ENCODE measurements at places on chromosomes 6 and 20.
A peak's percentile ranks its signal among the peaks of the same experiment; 100 is the strongest.

- DNase-seq: no peak
Measured at GRCh38 chr6:123925350-123925749, 121.7 kb downstream of the NKAIN2 start.

DNA sequence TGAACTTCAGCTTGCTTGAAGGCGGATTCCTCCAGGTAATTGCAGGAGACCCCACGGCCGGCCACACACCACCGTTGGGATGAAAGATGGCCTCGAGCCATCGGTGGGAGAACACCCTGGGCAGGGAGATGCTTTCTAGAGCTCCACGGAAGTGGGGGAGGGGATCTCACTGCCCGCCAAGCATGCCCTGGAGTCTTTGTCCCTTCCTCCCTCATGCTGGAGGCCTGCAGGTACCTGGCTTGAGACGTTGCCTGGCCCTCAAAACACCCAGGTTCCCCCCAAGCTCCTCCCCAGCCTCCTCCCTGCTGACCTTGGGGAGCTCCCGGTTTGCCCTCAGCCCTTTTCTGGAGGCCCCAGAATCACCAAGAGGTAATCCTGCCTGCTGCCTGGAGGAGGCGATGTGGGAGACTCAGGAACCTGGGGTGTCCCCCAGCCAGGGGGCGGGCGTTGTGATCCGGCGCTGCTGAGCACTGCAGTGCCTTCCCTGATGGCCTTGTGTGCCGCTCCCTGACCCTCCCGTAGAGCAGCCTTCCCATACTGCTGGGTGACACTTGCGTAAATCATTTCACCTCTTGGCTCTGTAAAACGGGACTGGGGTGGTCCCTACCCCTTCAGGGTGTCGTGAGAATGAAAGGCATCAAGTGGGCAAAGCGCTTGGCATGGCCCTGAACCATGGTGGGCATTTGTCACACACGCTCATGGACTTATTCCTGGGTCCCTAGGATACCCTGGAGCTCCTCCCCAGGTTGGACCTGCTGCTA lies 91.4 kb downstream of the CEBPB start:
- no peak for DNase-seq

GRCh38 chr6:36692220-36692619 lies 5.4 kb upstream of the RAB44 start:
- DNase-seq: no peak

GRCh38 chr6:17758119-17758518 lies 51.4 kb upstream of the NUP153 start:
- no peak for DNase-seq

DNA sequence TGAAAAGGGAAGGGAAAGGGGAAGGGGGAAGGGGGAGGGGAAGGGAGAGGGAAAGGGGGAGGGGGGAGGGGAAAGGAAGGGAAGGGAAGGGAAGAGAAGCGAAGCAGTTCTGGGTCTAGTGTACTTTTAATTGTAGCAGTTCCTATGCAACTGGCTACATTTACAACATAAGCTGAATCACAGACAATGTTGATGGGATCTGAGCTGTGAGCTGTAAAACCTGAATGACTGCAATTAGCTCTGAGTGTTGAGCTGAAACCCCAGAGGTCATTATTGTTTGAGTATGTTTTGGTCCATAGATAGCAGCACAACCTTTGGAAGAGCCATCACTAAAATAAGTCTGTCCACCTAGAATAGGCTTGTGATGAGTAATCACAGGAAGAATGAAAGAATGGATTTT lies 7.2 kb upstream of the ABHD12 start:
- DNase-seq: no peak

DNA sequence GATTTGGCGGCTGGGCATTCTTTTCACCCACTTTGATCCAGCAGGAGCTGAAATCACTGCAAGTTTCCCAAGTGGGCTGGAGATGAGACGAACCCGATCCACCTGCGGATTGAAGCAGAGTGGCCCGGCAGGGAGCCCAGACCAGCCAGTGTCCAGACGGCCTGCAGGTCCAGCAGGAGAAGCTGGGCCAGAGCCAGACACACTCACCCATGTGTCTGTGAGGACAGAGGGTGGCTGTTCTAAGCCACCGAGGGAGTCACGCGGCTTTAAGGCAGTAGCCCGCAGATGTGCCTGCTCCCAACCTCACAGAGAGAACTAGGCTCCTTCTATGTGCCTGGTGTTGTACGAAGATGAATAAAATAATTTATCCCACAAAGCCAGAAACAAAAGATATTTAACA lies 200.7 kb downstream of the WDR27 start:
- DNase-seq: peak; percentile 65

DNA sequence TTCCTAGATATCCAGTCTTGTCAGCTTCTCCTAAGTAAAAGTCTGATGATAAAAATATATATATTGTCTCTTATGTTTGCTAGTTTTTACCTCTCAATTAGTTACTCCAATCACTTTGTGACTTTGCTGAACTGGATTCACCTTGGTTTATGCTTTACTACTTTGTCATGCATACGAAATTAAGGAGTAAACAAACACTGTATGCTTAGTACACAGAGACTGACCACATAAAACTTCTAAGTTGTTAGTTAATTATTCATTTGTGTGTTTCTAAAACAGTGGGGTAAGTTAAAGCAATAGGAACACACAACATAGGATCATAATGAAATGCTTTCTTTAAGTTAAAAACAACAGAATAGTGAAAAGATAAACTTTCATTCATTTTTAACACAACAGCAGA lies 877.3 kb upstream of the MAP3K7 start:
- no peak for DNase-seq

DNA sequence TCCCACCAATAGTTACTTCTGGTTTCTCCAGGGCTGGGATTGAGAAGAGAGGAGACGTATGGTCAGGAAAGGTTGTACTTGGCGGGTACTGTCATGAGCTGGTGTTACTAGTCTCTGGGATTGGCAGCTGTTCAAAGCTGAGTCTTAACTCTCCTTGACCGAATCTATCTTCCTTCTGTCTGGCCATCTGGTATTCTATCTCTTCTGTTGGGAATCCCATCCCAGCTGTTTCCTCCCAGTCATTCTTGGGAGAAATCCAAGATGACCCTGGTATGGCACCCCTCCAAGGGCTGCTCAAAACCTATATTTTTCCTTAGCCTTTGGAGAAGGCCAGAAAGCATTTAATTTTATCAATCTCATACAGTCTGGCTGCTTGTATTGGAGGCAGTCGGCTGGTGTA lies 287.0 kb upstream of the CHD6 start:
- no peak for DNase-seq

DNA sequence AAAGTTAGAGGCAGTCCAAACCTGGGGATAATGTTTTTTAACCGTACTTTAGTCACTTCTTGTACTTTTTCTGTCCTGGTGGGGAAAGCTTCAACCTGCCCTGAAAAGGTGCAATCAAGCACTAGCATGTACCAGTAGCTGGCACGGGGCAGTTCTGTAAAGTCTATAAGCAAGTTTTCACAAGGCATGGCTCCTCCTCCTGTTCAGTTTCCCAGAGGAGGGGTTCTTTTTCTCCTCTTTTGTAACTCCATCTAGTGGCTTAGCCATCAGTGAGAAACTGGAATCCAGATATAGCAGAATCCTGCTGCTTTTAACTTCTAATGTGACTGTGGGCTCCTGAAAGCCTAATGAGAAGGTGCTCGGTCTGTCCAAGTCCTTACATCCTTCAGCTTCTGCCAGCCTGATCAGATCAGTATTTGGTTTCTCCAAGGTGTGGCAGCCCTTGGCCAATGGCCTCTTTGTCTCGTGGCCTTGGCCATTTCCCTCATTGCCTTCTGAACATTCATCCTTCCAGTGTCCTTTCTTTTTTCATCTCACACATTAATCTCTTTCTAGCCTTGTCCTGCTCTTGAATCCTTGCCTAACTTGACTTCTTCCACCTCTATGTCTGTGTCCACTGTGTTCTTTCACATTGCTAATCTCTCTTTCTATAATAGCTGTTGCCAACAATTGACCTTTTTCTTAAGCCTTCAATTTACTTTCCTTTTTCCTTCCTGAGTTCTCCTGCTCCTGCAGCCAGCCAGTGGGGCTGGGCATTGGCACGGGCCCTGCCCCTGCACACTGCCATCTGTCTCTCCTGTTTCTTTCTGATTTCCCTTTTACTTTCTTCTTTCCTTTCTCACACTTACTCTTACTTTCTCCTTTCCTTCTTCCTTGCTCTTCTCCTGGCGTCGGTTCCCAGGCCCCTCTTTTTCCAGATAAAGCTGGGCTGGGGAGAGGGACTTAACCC lies 222.0 kb upstream of the SYNCRIP start:
- DNase-seq: no peak

DNA sequence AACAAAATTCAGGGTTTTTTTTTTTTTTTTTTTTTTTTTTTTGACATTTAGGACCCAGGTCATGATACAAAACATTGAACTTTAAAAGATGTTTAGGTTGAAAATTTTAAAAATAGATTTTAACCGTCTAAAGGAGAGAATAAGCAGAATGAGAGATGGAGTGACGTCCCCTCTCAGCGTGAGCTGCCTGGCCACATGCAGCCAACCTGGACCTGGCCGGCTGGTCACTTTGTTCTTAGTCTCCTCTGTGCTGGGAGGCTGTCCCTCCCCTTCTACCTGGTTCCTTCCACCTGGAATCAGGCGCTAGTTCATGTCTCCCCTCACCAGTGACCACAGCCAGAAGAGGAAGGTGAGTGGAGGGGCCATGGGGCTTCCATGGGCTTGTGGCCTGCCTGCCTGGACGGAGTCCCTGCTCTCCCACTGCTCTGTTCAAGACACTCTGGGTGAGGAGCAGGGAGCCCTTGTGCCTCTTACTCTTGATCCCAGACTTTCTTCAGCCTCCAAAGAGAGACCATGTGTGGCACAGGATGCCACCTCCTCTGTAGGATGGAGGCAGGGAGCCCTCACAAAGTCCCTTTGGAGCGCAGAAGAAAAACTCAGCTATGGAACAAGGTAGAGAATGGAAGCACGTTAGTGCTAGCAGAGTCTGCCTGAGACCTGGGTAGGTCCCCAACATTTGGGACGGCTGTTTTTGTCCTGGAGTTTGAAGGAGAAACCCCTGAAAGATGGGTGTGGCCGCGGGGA lies 31.7 kb downstream of the IRF4 start:
- DNase-seq: no peak

- no peak for DNase-seq
Measured at GRCh38 chr20:23613676-23614075, 8.0 kb upstream of the CST9 start.

- DNase-seq: no peak
Measured at GRCh38 chr20:37480919-37481318, 40.1 kb upstream of the NNAT start.

DNA sequence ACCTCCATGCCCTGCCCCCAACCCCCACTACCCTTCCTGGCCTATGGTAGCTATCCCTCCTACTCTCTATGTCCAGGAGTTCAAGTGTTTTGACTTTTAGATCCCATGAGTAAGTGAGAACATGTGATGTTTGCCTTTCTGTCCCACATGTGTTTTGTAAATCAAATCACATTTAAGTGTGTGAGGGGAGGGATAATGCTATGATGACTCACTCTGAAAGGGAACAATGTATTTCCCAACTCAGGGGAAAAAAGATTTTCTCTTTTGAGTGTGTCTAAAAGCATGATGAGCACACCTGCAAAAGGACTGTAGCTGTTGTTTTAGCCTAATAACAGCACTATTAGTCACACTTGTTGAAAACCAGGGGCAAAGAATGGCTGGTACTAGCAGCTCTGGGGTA lies 193.7 kb downstream of the GJA10 start:
- DNase-seq: no peak

- DNase-seq: no peak
Measured at GRCh38 chr6:32149932-32150870, 1.5 kb downstream of the PRRT1 start.

GRCh38 chr20:50389808-50390684 lies 120.1 kb upstream of the PTPN1 start:
- DNase-seq: no peak

DNA sequence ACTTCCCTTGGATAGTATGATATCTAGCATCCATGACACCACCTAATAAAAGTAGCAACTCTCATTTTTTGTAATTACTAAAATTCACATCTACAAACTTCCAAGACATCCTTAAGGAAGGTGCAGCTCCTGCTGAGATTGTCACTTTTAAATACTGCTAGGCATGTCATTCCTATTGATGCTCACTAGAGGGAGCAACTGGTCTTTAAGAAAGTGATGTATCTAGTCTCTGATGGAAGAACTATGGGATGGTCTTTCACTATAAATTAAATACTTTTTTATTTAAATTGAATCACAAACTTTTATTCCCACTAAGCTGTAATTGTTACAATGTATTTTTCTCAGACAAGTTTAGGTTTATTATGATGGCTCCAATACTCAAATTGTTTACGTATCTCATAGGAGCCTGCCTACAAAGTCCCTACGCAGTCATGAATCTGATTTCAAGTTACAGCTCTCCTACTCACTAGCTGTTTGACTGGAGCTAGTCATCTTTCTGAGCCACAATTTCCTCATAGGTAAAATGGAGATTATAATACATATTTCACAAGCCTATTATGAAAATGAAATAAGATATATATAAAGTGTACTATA lies 8.1 kb upstream of the TSPYL1 start:
- no peak for DNase-seq

- no peak for DNase-seq
Measured at GRCh38 chr20:8447262-8448120, 315.4 kb downstream of the PLCB1 start.

DNA sequence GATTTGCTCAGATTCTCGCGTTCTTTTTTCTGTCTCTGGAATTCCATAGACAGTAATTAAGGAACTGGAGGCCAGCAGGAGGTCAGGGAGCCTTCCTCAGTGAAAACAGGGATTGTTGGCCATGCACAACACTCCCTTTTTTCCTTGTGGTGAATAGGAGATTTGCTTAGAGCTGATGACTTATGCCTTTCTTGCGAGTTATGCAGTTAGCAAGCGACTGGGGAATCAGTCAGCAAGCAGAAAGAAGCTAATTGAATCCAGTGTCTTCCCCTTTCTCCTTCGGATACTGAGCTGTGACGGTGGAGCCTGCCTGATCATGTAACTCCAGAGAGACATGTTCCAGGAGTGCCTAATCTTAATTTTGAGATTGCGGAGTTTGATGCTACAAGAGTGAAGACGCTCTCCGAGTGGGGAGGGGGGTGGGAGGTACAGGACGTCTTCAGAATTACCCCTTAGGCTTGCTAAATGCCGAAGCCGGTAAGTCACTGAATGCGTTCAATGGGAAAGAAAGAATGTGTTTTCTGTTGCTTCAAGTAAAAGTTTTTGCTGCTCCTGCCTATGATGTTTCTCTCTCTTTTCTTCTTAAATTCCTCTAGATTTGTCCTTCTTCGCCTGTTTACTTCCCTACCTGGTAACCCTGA lies 165.9 kb downstream of the SASH1 start:
- no peak for DNase-seq

DNA sequence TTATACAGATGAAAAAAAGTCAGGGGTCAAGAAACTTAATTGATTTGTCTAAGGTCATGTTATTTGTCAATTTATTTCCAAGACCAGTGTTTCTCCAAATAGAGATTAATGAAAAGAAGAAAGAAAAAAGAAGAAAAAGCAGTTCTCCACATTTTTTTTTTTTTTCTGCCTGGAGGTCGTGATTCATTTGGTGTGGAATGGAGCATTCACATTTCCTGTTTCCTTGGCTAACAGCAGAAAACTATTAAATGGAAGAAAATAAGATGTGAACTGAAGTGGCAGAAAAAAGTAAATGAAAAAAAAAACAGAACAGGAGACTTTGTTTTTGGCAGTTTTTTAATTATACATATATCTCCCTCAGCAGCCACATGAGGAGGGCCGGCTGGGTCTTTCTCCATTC lies 470.8 kb upstream of the ZNF337 start:
- DNase-seq: no peak

Measured in sciatic nerve (tissue), 2 donors.